ENCODE measurements at places on chromosomes 1 and 21.
A peak's percentile ranks its signal among the peaks of the same experiment; 100 is the strongest.

DNA sequence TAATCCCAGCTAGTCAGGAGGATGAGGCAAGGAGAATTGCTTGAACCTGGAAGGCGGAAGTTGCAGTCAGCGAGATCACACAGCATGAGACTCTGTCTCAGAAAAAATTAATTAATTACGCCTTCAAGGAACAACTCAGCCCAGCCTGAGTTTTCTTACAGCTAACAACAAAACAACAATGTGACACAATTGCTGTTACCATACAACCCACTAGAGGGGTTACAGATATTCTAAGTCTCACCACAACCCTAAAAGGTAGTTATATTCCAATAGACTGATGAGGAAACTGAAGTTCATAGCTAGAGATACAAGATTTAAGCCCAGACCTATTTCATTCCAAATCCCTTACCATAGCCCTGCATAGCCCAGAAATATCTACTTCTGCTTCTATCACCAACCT, 2.9 kb upstream of the LRRC8C start:
- DNase-seq: no peak

GRCh38 chr21:45041351-45041805, 33.0 kb upstream of the ADARB1 start:
- DNase-seq: no peak

DNA sequence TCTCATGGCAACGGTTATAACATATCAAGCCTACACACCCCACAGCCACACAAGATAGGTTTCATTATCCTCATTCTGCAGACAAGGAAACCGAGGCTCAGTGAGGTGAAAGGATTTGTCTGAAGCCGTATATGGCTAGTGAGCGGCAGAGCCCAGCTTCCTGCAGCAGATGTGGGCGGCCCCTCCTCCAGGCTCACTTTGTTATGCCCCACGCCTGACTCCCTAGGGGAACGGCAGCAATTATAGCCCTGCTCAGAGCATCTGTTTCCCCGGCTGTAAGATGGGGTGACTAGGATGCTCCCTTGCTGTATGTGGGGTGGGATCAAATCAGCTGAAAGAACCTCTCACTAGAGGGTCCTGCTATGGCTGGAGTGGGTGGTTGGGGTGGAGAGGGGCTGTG, 22.1 kb downstream of the GRHL3 start:
- DNase-seq: peak; percentile 92

DNA sequence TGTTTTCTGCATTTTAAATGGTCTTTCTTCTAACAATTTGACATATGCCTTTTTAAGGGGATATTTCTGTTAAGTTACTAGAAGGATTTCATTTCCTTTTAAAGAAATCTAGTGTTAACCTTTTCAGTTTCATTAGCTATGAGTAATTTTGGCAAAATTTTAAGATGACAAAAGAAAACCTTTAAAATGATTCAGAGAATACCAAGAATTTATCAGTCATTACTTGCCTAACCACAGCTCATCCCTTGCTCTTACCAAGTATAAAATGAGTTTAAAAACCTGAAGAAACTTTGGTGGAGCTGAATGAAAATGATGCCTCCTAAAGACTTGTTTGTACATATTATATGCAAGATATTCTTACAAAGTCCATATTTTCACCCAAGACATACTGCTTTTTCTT, 101.7 kb downstream of the NEK7 start:
- DNase-seq: no peak

GRCh38 chr21:16342932-16343331, 613.1 kb downstream of the USP25 start:
- DNase-seq: no peak

- peak; percentile 78 for DNase-seq
These were observed 19.5 kb downstream of the XKR8 start for GRCh38 chr1:27979151-27979858.

- DNase-seq: no peak
These were observed 45.3 kb downstream of the KIRREL1 start for GRCh38 chr1:158038793-158039192.

DNA sequence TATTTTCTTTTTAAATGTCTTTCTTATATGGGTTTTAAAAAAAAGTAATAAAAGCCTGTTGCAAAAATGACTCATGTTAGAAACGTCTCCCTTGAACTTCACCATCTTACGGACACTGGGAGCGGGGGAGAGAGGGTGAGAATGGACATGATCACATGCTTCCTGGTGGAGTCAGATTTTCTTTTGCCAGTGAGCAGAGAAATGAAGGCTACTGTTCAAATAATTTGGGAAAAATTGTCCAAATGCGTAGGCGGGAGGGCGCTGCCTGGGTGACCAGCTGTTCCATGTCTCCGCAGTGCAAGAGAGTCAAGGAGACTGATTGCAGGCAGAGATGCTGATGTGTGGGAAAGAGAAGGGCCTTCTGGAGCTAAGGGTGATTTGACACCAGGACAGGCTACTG, 23.1 kb downstream of the EIF2D start:
- DNase-seq: no peak

DNA sequence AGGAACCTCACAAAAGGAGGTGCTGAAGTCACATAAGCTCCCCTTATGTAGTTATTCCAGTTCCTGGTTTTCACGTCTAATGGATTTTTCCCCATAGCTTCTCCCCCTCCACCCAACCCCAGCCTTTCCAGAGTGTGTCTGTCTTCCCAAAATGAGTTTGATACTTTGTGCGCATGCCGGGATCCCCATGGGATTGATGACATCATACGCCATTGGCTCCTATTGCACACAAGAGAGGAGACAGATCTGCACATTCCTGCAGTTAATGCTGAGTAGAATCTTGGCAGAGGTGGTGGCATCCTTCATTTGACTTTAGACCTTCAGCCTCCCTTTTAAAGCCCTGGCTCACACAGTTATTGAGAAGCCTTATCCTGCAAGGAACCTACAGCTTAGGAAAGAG, 71.4 kb downstream of the DDR2 start:
- DNase-seq: no peak

DNA sequence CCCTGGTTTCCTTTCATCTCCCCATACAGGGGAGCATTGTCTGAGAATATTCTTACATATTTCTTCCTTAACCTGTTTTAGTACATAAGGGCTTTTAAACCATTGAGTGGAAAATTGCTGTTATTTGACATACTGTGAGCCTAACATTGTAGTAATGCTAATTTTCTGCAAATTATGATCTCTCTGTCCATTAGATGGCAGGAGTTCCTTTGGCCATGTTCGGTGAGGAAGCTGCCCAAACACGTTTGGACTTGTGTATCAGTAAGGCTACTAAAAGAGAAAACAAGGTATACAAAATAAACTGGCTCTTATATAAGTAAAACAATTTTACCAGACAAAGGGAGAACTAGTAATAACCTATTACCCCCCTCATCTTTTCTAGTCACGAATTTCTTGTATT, 29.2 kb downstream of the CDC7 start:
- peak; percentile 27 for DNase-seq

DNA sequence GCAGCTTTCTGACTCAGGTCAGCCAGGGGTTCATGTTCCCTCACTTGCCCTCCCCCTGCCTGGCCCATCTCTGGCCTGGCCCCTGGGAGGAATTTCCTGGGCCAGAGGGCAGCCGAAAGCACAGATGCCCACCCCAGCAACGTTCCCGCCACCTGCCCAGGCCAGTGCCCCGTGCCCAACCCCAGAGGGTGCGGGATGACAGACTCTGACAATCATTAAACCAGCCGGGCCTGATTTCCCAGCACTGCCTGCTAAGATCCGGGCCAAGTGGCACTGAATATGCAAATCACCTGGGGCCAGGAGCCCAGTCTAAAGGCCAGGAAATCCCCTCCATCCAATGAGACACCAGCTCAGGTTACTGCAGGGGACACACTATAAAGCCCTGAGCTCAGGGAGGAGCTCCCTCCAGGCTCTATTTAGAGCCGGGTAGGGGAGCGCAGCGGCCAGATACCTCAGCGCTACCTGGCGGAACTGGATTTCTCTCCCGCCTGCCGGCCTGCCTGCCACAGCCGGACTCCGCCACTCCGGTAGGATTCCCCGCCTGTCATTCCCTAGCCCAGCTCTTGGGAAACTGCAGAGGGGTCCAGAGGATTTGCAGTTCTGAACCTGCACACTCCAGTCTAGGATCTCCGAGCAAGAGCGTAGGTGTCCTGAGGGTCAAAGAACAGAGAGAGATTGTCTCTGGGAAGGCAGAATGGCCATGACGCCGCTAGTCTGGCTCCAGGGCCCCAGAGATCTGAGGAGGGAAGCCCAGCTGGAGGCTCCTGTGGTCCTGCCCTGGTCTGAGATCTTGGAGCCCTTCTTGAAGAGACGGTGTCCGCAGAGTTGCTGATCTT, at the start of gene ELF3:
Gene ELF3, plus strand, starts transcription at position 408 of the 836 bp plus-strand sequence. CDS start 550 bp downstream, outside the sequence.
- peak; percentile 88 for DNase-seq

DNA sequence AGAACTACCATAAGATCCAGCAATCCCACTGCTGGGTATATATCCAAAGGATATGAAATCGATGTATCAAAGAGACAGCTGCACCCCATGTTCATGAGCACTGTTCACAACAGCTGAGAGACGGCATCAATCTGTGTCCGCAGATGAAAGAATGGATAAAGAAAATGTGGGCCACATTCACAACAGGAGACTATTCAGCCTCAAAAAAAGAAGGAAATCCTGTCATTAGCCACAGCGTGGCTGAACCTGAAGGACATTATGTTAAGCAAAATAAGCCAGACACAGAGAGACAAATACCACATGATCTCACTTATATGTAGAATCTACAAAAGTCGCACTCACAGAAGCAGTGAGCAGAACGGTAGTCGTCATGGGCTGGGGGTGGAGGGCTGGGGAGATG, 99.2 kb upstream of the IFFO2 start:
- no peak for DNase-seq

DNA sequence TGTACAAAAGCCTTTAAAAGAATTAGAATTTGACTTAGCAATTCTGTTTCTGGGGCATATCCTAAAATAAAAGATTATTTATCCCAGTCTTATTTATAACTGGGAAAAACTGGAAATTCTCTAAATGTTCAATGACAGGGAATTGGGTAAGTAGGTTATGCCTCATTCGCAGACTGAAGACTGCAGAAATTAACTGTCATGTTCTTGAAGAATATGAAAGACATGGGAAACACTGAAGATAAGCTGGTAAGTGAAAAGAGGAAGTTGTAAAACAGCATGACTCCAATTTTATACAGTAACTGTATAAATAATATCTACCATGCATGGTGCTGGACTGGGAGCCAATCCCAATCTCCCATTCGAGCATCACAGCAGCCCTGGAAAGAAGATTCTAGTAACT, 50.6 kb upstream of the SLC2A1 start:
- no peak for DNase-seq

- peak; percentile 56 for DNase-seq
These were observed 1.8 kb downstream of the ATP2B4 start for GRCh38 chr1:203628201-203629015.

DNA sequence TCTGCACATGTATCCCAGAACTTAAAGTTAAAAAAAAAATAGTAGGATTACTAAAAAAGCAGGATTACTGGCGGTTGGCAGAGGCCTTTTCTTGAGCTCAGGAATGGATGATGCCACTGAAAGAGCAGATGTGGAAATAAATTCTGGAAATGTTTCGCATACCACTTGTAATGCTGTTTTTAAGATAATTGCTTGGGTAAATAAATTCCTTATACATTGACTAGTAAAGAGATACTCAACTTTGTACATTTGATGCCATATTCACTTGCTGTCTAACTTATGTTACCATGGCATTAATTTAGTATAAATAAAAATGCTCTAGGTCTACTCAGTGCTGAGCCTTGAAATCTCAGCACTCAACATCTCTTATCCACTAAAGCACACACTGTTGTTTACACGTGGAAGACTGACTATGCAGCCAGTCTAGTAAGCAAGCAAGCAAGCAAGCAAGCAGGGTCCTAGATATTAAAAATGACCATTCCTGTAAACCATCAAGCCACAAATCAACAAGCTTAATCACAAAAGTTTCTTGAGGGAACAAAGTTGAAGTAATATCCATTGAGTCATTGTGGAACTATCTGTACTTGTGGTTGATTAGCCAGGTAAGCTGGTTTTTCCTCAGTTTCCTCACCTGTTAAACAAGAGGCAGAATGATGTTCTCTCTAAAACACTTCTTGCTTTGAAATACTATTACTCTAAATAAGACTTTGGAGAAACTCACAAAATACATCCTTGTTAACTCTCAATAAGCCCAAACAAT, 1.7 kb upstream of the RASAL2 start:
- DNase-seq: no peak

GRCh38 chr1:234955107-234955731, 173.4 kb downstream of the TOMM20 start:
- peak; percentile 45 for DNase-seq

- no peak for DNase-seq
These were observed 211.0 kb upstream of the DMRTA2 start for GRCh38 chr1:50634251-50634650.

GRCh38 chr1:19682257-19682656, 17.6 kb downstream of the HTR6 start:
- no peak for DNase-seq

GRCh38 chr1:43315963-43316737, 15.4 kb downstream of the TIE1 start:
- no peak for DNase-seq

- peak; percentile 57 for DNase-seq
These were observed 517 bp downstream of the IPO13 start for GRCh38 chr1:43947061-43947873.

GRCh38 chr1:244835276-244836134, at the start of gene COX20:
TSS of gene COX20 (plus strand) at chr1:244835658. CDS start at chr1:244835715, 57 bp downstream.
- DNase-seq: peak; percentile 99

GRCh38 chr1:247156787-247157232, 15.0 kb downstream of the ZNF124 start:
- no peak for DNase-seq

GRCh38 chr1:222168621-222169020, 379.3 kb downstream of the HHIPL2 start:
- no peak for DNase-seq

DNA sequence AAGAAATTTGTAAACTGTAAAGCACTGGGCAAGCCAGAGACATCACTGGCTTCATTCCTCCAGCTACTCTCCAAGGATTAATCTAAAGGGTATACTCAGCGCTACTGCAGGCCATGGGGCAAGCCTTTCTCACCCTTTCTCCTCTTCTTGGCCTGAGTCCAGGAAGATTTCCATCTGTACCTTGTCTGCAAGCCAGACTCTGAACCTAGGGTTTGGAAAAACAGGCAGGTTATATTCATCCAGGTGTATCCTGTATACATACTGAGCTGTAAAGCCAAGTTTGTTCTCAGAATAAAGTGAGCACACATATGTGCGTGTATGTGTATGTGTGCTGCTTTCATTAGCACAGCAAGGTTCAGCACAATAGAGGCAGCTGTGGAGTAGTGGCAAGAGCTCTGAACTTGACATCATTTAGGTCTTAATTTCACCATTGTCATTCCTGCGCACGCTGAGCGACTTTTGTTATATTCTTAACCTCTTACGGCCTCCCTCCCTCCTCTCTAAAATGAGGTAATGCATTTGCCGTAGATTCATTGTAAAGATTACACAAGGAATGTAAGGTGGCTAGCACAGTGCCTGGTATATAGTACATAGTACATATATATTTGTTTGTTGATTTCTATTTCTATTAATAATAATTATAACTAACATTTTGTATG, 128.1 kb upstream of the JUN start:
- no peak for DNase-seq

DNA sequence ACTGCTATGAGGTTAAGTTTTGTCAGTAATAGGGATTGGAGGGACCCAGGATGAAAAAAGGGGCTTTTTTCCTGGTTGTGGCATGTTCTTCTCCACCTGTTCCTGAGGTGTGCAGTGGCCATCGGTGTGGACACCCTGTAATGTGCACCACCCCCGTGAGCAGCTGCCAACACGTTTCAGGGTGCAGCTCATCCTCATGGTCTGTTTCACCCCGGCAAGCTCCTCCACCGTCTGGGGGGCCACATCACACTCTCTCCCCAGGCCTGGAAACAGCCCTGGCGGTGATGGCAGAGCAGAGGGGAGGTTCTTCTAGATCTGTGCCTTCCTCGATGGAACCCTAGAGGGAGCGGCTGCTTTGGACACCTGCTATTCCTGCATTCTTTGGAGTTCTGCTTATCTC, 435.4 kb downstream of the MATN1 start:
- no peak for DNase-seq
